Transverse colon (tissue), 4 donors: ENCODE measurements at places on chromosomes 11 and 22. TPM values are rescaled to one million over a fixed set of nuclear protein-coding genes. Genes with fewer than 3 reads are reported as not detected.

DNA sequence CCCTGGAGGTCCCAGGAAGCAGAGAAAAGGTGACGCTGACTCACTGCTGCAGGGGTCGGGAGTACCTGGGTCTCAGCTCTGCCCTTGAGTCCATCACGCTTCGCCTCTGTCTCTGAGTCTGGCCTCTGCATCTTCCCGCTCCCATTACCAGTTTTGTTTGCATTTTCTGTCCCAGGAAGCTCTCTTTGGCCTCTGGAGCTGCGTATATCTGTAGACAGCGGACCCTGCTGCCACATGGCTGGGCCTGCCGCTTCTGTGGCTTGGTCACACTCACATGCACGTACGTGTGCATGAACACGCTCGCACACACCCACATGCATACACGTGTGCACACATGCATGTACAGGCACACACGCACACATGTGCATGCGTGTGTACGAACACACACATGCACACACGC, 20.8 kb upstream of the APOBEC3A start:
- no peak overlapping the region for H3K27ac ChIP-seq
- H3K4me3 ChIP-seq = no peak overlapping the region
- no peak for DNase-seq
- no peaks in the 10 kb centered on the region for H3K36me3 ChIP-seq

- H3K27me3 ChIP-seq = no peaks in the 10 kb centered on the region
- no peaks in the 10 kb centered on the region for H3K4me1 ChIP-seq
- DNase-seq = no peak
- no peak overlapping the region for H3K27ac ChIP-seq
- H3K36me3 ChIP-seq = no peaks in the 10 kb centered on the region
- H3K4me3 ChIP-seq = no peak overlapping the region
Measured at GRCh38 chr22:28068826-28069225, 149.8 kb upstream of the PITPNB start.

GRCh38 chr11:120392314-120392713, 56.1 kb downstream of the ARHGEF12 start:
- DNase-seq = no peak
- H3K27ac ChIP-seq = no peak overlapping the region
- no peak overlapping the region for H3K4me3 ChIP-seq
- H3K36me3 ChIP-seq = no peaks in the 10 kb centered on the region
- peaks cover 4% of the 10 kb centered on the region for H3K4me1 ChIP-seq

DNA sequence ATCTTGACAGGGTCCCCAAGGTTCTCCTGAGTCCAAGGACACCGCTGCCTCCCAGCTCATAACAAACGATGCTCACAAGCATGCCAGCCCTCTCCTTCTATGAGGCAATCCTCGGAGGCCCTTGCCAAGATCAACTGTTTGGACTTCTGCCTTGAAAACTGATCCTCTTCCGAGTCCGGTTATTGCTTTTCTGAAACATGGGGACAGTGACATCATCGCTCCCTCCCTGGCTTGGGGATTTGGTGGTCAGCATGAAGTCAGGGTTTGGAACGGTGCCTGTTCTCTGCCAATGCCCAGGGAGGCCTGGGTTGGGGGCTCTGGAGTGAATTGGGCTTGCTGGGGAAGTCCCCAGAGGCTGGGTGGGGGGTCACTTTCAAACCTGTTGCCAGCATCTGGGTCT, 149.3 kb downstream of the FBXO7 start:
- H3K36me3 ChIP-seq = no peaks in the 10 kb centered on the region
- peak; percentile 49 for DNase-seq
- no peak overlapping the region for H3K4me3 ChIP-seq
- peak overlapping the region; percentile 81 for H3K27ac ChIP-seq

DNA sequence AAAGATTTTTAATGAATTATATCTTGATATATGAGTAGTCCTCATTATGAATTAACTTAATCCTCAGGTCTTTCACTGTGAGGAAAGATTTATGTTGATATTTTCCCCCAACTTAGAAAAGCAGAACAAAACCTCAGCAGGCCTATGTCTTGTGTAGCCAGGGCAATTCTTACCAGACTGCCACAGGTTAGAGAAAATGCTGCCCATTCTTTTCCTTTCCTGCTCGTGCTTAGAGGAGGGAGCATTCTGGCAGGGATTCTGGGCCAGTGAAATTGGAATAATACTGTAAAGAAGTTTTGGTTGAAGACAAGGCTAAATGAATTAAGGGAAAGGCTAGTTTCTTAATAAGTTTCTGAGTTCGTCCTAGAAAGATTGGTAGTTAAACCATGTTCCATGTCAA, 56.6 kb downstream of the ZNRF3 start:
- no peak overlapping the region for H3K27ac ChIP-seq
- no peak for DNase-seq
- H3K27me3 ChIP-seq = no peaks in the 10 kb centered on the region

DNA sequence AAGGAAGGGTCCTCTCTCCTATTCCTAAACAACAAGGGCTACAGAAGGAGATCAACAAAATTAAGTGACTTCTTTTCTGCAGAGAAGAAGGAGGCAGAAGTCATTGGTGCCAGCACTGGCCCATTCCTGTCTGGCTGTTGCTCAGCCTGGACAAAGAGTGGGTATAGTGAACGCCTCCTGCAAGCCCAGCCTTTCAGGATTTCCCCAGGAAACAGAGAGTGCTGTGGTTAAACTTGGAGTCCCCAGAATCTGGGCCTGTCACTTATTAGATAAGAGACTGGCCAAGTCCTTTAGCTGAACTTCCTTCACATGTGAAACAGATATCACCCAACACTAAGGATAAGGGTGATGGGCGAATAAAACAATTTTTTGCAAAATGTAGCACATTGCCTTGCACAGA, 10.9 kb downstream of the TST start:
- H3K4me3 ChIP-seq = no peak overlapping the region
- no peaks in the 10 kb centered on the region for H3K27me3 ChIP-seq
- no peak overlapping the region for H3K27ac ChIP-seq
- H3K36me3 ChIP-seq = no peaks in the 10 kb centered on the region

DNA sequence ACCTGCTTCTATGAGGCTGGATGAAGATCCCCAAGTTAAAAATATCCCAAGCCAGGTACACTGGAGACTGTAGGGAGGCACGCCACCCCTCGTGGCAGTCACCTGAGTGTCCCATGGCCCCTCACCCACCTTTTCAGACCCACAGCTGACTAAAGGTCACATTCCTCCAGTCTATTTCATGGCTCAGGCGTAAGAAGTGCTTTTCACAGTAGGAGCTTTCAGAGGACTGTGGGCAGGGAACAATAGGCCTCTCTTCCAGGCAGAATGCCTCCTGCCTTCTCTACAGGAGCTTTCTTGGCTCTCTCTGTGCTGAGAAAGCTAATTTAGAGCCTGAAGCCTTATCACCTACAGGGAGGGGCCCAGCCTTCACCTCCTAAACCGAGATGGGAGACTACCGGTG, 73.8 kb downstream of the C11orf58 start:
- H3K36me3 ChIP-seq = no peaks in the 10 kb centered on the region
- DNase-seq = no peak
- H3K4me1 ChIP-seq = no peaks in the 10 kb centered on the region
- no peak overlapping the region for H3K4me3 ChIP-seq
- no peak overlapping the region for H3K27ac ChIP-seq

GRCh38 chr11:118886681-118887111, 3.0 kb downstream of the CXCR5 start:
- peak overlapping the region; percentile 74 for H3K27ac ChIP-seq
- no peak overlapping the region for H3K4me3 ChIP-seq
- DNase-seq = no peak
- H3K27me3 ChIP-seq = no peaks in the 10 kb centered on the region
- H3K36me3 ChIP-seq = no peaks in the 10 kb centered on the region
- peaks cover 26% of the 10 kb centered on the region for H3K4me1 ChIP-seq

DNA sequence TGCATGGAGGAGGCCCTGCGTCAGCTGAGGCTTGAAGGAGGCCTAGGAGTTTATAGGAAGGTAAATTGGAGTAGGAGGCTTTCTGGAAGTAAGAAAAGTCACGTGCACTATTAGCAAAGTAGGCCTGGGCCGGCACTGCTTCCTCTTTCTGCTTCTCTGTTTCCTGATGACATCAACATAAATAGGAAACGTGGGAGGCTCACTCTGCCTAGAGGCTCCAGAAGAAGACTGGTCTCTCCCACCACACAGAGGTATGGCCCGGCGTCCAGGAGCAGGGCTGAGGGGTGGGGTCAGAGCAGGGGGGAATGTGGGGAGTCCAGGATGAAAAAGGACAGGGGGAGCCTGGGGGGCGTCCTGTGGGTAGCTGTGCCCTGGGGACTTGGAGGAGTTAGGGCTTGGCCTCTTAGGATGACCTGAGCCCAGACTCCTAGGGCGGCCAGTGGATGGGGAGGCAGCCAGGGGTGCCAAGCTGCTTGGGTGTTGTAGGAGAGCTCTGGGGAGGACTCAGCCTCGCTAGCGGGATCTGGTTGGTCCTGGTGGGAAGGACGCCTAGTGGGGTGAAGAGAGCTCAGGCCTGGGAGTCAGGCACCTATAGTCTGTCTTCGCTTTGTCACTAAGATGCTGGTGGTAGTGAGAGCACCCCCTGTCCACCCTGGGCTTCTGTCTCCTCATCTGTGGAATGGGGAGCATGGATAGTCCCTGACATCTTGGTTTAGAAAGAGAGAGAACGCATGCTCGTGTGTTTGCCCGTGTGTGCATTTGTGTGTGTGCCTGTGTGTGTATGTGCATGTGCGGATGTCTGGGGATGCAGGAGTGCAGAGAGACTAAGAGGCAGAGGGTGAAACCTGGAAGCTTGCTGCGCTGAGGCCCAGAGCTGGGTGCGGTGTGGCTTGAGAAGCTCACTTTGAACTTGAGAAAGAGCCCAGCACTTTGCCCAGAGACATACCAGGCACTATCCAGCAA, at the start of gene CSF2RB:
TSS of gene CSF2RB (plus strand) at position 202 of the 963 bp plus-strand sequence. CDS start 8,580 bp downstream, outside the sequence.
- peak; percentile 60 for DNase-seq
- H3K4me1 ChIP-seq = no peaks in the 10 kb centered on the region
- H3K4me3 ChIP-seq = peak within 1 kb of the TSS; percentile 8

DNA sequence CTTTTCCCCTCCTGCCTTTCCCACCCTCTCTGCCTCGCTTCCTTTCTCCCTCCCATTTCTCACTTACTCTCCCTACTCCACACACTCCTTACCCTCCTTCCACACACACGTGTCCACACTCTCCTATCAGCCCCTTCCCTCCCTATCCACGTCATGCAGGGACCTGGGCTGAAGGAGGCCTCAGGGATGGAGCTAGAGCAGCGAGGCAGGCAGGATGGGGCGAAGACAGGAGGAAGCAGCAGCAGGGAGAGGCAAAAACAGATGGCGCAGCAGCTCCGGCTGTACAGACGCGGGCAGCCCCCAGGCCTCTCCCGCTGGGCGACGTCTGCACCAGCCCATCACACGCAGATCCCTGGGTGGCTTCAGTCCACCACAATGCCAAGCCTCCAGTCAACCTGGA, 97.9 kb downstream of the SPATA19 start:
- H3K4me3 ChIP-seq = no peak overlapping the region
- no peak overlapping the region for H3K27ac ChIP-seq
- H3K4me1 ChIP-seq = no peaks in the 10 kb centered on the region
- H3K36me3 ChIP-seq = no peaks in the 10 kb centered on the region

- no peaks in the 10 kb centered on the region for H3K27me3 ChIP-seq
- peak overlapping the region; percentile 93 for H3K27ac ChIP-seq
- H3K4me1 ChIP-seq = peaks cover 84% of the 10 kb centered on the region
- DNase-seq = no peak
- no peaks in the 10 kb centered on the region for H3K36me3 ChIP-seq
- H3K4me3 ChIP-seq = no peak overlapping the region
Measured at GRCh38 chr11:57776031-57776521, 14.5 kb downstream of the CTNND1 start.

GRCh38 chr22:21714059-21714770, 21.4 kb downstream of the YPEL1 start:
- H3K4me3 ChIP-seq = no peak overlapping the region
- no peaks in the 10 kb centered on the region for H3K27me3 ChIP-seq
- no peak overlapping the region for H3K27ac ChIP-seq
- no peaks in the 10 kb centered on the region for H3K36me3 ChIP-seq
- H3K4me1 ChIP-seq = no peaks in the 10 kb centered on the region

DNA sequence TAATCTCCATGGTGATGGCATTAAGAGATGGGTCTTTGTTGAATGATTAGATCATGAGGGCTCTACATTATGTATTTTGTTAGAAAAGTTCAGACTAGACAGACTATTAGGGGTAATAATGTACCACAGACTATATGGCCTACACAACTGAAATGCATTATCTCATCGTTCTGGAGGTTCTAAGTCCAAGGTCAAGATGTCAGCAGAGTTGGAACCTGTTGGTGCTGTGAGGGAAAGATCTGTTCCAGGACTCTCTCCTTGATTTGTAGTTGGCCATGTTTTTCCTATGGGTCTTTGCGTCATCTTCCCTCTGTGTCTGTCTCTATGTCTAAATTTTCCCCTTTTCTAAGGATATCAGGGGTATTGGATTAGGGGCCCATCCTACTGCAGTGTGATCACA, 8.4 kb upstream of the GLYATL1 start:
- no peak for DNase-seq
- peaks cover 14% of the 10 kb centered on the region for H3K4me1 ChIP-seq
- no peak overlapping the region for H3K4me3 ChIP-seq
- H3K36me3 ChIP-seq = no peaks in the 10 kb centered on the region
- no peak overlapping the region for H3K27ac ChIP-seq

OR52I2 gene
- total RNA-seq = not detected

MAPK8IP2 gene
- total RNA-seq = 1.1 TPM

KRTAP5-1 gene
- not detected for total RNA-seq

FOLR1 gene
- total RNA-seq = not detected

ZNF214 gene
- total RNA-seq = 1.1 TPM

CD6 gene
- total RNA-seq = 1.9 TPM

NEFH gene
- not detected for total RNA-seq
